ENCODE measurements at places on chromosomes 13 and 19.
A peak's percentile ranks its signal among the peaks of the same experiment; 100 is the strongest.

- DNase-seq = no peak
These were observed 298.2 kb downstream of the POU4F1 start for GRCh38 chr13:78305171-78305570.

DNA sequence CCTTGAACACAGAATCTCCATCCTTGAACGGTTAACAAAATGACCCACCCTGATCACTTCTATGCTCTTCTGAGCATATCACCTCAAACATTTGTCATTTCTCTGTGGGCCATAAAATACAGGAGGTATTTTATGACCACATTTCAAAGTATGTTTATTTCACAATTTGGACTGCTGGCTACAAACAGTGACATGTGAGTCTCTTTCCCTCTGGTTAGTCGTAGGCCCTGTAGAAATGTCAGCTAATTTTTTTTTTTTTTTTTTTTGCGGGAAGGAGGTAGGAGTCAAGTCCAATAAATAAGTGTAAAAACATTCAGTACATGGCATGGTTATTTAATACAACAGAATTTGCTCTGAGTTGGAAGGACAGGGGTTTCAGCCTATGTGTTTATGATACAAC lies 70.7 kb downstream of the FOXO1 start:
- DNase-seq = no peak

GRCh38 chr13:47046706-47047105 lies 149.9 kb upstream of the HTR2A start:
- no peak for DNase-seq

DNA sequence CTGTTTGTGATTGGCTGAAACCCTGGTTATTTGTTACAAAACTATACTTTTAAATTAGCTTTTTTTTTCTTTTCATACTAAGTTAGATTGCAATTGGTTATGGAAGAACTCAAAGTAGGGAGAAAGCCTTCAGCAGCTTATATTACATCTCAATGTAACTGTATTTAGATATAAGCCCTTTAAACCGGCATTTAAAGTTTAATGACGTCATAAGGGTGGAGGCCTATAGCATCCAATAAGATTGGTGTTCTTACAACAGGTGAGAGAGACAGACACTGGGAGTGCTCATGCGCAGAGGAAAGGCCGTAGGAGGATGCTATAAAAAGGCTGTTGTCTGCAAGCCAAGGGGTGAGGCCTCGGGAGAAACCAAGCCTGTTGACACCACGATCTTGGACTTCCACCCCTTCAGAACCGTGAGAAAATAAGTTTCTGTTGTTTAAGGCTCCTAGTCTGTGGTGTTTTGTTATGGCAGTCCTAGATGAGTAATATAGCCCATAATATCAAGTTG lies 1198.8 kb upstream of the SPRY2 start:
- DNase-seq = no peak

DNA sequence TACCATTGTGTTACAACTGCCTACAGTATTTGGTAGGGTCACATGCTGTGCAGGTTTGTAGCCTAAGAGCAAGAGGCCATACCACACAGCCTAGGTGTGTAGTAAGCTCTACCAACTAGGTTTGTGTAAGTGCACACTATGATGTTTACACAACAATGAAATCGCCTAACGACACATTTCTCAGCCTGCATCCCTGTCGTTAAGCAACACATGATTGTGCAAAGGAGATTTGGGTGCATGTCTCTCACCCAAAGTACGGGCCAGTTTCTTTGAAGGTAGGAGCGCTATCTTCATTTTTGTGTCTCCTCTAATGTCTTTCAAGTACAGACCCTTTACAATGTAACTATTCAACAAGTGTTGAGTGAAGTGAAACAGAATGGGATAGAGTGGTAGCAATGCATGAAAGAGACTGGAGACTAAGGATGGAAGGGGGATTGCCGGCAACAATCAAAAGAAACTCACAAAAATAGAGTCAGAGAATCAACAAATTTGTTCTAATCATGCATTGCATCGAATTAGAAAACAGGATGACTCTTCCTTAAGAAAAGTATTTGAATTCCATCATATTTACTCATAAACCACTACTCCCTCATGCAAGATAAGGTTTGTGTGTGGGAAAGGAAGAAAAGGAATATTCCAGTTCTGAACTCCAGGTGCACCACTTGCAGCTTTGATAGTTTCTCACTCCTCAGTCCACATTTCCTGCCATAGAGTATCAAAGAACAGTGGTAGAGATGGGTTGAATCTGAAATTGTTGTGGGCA lies 60.2 kb upstream of the TNFRSF19 start:
- no peak for DNase-seq

- DNase-seq = no peak
These were observed 987.0 kb downstream of the DIAPH3 start for GRCh38 chr13:59176775-59177174.

DNA sequence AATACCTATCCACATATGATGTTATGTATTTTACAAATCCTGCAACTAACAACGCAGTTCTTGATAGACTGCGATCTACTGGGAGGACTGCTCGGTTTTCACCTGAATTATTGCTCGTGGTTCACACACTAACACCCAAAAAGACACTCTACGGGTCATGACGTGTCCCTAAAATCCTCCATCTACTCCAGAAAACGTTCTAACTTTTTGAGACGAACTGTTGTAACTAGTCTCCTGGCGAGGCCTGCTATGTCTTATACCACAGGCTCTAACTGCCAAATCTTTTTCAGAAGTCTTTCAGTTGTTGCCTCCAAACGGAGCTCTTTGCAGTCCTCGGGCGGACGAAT lies 108.2 kb downstream of the KCNRG start:
- DNase-seq = no peak

DNA sequence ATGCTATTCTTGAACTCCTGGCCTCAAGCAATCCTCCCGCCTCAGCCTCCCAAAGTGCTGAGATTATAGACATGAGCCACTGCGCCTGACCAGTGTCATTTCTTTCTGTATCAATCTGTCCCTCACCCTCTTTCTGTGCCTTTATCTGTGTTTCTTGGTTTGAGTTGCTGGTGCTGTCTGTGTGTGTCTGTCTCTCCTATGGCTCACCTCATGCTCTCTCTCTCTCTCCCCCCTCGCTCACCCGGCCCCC lies 9.9 kb downstream of the IRF2BP1 start:
- DNase-seq = no peak

DNA sequence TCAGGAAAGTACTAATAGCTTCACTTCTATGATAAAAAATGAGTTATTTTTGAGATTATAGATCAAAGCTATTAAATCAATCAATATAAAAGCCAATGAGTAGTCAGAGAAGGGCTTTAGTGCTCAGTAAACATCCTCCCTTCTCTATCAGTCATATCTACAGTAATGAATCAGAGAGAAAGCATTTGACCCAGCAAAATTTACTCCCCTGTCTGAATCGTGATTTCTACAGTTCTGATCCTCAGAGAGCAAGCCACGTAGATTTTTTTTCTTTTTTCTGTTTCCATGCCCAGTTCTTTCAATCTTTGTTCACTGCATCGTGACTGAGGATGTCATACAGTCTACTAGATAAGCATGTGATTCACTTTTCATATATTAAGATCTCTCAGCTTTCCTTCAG lies 16.2 kb upstream of the MBNL2 start:
- no peak for DNase-seq

DNA sequence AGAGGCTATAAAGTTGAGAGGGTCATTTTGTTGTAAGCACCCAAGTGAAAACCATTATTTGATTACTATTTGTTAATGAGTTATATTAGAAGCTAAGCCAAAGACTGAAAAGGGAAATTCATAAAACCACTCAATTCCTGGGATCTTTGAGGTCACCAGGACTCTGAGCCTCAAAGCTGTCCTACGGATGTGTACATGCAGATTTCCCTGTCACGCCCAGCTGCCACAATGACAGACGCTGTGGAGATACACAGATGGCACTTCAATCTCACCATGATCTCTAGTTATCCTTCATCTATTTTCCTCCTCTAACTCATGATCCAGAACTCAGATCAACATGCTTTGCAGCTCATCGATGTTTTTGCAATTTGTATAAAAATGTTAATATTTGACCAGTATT lies 403.5 kb upstream of the MIR17HG start:
- DNase-seq = no peak

DNA sequence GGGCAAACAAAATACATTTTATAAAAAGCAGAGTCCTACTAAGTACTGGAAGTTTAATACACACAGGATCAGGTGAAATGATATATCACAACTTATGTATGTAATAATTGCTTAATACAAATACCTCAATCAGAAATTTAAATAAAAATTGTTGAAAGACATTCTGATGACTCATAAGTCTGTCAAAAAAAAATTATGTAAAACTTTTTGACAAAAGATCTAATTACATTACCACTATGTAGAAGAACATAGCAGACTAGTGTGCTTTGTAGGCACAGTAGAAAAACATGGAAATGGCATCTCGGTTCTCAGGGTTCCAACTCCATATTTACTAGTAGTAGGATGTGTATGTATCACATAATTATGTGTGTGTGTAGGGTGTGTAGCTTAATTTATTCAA lies 156.2 kb downstream of the DNAJC3 start:
- DNase-seq = no peak

- no peak for DNase-seq
These were observed 46.7 kb downstream of the RXFP2 start for GRCh38 chr13:31786011-31786410.

DNA sequence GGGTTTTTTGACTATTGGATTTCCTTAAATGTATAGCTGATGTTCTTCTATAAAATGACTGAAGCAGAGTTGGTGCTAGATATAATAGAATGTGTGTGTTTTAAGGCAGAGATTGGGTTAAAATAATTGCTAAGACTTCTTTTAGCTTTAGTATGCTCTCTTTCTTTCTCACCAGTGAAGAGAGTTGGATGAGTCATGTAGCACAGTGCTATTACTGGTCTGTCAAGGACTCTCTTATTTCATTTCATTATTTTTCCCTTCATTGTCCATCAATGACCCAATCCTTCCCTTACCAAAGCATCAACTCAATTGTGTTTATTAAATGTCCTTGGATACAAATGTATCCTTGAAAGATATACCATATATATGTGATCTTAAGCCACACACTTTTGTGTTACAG lies 268.9 kb downstream of the IRS2 start:
- DNase-seq = no peak

DNA sequence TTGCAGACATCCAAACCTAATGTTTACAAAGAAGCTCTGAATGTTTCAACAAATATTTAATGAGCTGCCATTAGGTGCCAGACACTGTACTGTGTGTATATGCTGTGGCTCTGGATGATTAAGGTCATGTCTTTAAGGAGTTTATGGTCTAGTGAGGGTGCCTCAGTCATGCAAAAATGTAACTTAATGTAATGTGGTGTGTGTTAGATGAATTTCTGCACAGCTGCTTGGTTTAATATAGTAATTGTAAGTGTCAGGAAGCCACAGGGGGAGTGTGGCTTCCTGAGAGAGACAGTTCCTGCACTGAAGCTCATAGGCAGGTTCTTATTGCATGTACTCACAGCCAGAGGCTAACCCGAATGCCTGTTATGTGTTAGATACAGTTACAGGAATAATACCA lies 43.3 kb downstream of the SPATA13 start:
- DNase-seq = no peak

GRCh38 chr13:23984546-23984945 lies 87.2 kb upstream of the C1QTNF9B start:
- no peak for DNase-seq

GRCh38 chr19:27955485-27956480 lies 1257.2 kb downstream of the UQCRFS1 start:
- DNase-seq = no peak

DNA sequence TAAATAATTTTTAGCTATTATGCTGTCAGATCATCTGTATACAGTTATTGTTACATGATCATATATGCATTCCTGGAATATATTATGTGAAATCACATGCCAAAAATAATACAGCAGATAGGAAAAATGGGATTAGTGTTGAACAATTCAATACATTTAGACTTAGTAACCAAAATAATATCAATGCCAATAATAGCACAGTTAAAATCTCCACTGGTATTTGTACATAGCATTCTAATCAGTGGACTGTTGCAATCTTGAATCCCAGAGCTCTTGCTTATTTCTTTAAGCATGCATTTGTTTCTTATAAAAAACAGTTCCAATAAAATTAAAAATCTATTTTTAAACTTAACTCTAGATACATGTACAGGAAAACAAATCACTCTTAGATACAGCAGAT lies 2772.2 kb downstream of the PCDH9 start:
- no peak for DNase-seq

- DNase-seq = no peak
These were observed 38.7 kb upstream of the ZNF254 start for GRCh38 chr19:24048261-24048660.

DNA sequence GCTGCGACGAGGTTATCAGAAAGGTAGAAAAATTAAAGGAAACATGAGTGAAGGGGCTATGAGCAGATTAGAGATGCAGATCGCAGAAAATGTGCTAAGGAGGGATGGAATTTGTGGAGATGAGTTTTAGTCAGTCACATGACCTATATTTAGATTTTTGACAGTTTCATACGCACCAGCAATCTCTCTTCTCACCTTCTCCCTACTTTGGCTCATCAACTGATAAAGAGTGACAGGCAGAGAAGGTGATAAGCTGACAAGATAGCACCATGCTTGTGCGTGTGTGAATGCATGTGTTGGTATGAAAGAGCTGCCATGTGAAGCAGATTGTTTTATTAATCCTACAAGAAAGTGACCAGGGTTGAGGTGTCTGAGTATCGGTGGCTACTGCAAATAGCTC lies 252.6 kb downstream of the RAP2A start:
- no peak for DNase-seq

DNA sequence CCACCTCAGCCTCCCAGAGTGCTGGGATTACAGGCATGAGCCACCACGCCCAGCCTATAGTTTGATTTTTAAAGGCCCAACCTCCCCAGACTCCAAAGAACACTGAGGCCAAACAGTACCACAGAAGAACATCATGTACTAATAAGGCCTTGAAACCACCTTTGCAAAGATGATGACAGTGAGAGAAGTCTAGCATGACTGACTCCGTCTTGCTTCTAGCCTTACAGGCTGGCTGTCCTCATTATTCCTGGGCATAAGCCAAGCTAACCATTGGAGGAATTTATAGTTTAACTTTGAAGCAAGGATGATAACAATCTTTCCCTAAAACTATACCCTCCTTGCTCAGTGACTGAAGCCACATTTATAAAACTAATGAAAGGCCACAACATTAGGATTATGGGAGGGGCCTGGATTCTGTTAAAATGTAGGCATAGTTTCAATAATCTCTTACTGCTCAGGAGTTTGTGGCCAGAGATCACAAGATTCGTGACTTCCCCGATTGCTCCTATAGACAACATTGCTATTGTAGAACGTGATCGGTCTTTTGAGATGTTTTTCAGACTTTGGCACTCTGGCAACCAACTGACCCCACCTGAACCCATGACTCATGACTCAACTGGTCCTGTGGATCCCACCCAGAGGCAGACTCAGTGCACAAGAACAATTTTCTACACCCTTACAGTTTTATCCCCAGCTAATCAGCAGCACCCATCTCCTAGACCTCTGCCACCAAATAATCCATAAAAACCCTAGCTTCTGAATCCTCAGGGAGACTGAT lies 17.6 kb downstream of the GPR42 start:
- DNase-seq = no peak

GRCh38 chr19:17234911-17235299 lies 8.9 kb downstream of the OCEL1 start:
- DNase-seq = peak; percentile 76

GRCh38 chr13:106449096-106449495 lies 86.4 kb downstream of the EFNB2 start:
- no peak for DNase-seq

All from CD8-positive, alpha-beta T cell (primary cell).